ENCODE measurements at places on chromosomes 16 and 17. TPM values are rescaled to one million over a fixed set of nuclear protein-coding genes. Genes with fewer than 3 reads are reported as not detected.

The TK2 gene
- total RNA-seq: 61.6 TPM

The MYH1 gene
- total RNA-seq: not detected

The IRX5 gene
- total RNA-seq: 0.98 TPM

The DUS1L gene
- total RNA-seq: 38.6 TPM

The ALDOC gene
- 260 TPM for total RNA-seq

The LITAFD gene
- not detected for total RNA-seq

The CSF3 gene
- total RNA-seq: not detected

The MT1E gene
- 86.1 TPM for total RNA-seq

The KRT17 gene
- total RNA-seq: 9.0 TPM

The KATNB1 gene
- total RNA-seq: 33.0 TPM

The CCDC78 gene
- total RNA-seq: 4.9 TPM

The TEKT3 gene
- total RNA-seq: 0.91 TPM

The TRPV3 gene
- total RNA-seq: 2.3 TPM

The CSH2 gene
- not detected for total RNA-seq

The TAT gene
- total RNA-seq: not detected

The EXOC3L1 gene
- total RNA-seq: not detected

The RPGRIP1L gene
- 15.3 TPM for total RNA-seq

The TUBB3 gene
- 308 TPM for total RNA-seq

The CPHXL2 gene
- total RNA-seq: not detected

The PRM1 gene
- not detected for total RNA-seq

The SENP3 gene
- 65.9 TPM for total RNA-seq

The SLC35G6 gene
- not detected for total RNA-seq

The SLC25A10 gene
- total RNA-seq: 5.5 TPM

The CCL17 gene
- not detected for total RNA-seq

The CCP110 gene
- 13.4 TPM for total RNA-seq

The QRICH2 gene
- total RNA-seq: 5.5 TPM

The HBA1 gene
- total RNA-seq: not detected

The PRSS53 gene
- 6.0 TPM for total RNA-seq

The SLC47A2 gene
- total RNA-seq: not detected

The ADGRG1 gene
- total RNA-seq: 5.9 TPM

The DPEP3 gene
- total RNA-seq: not detected

The ALOX15B gene
- 0.07 TPM for total RNA-seq

The KRT25 gene
- total RNA-seq: not detected

The APOBR gene
- total RNA-seq: not detected

The AOC2 gene
- total RNA-seq: 0.79 TPM

The NUDT16L1 gene
- 22.6 TPM for total RNA-seq

The KRT28 gene
- not detected for total RNA-seq

The ZNRF1 gene
- 11.7 TPM for total RNA-seq

The C17orf78 gene
- total RNA-seq: not detected

The PHB1 gene
- total RNA-seq: 111 TPM

The EPX gene
- not detected for total RNA-seq

The KIF2B gene
- not detected for total RNA-seq

The CHST4 gene
- not detected for total RNA-seq

The TP53TG3D gene
- 0.56 TPM for total RNA-seq

The OSBPL7 gene
- total RNA-seq: 6.0 TPM

The RHOT2 gene
- total RNA-seq: 39.2 TPM

The KIF18B gene
- total RNA-seq: 1.1 TPM

The PLA2G10 gene
- total RNA-seq: not detected

The CES3 gene
- 0.39 TPM for total RNA-seq

The C16orf74 gene
- 2.9 TPM for total RNA-seq

The CETP gene
- total RNA-seq: 0.17 TPM

The TEX19 gene
- total RNA-seq: not detected

The TMEM100 gene
- 3.1 TPM for total RNA-seq

The CISD3 gene
- total RNA-seq: 3.5 TPM

The TEX14 gene
- 0.03 TPM for total RNA-seq

The TBC1D3E gene
- total RNA-seq: not detected

The HSPB9 gene
- total RNA-seq: 0.07 TPM

The HSBP1 gene
- total RNA-seq: 121 TPM
